ENCODE measurements at places on chromosomes 2 and 18.

DNA sequence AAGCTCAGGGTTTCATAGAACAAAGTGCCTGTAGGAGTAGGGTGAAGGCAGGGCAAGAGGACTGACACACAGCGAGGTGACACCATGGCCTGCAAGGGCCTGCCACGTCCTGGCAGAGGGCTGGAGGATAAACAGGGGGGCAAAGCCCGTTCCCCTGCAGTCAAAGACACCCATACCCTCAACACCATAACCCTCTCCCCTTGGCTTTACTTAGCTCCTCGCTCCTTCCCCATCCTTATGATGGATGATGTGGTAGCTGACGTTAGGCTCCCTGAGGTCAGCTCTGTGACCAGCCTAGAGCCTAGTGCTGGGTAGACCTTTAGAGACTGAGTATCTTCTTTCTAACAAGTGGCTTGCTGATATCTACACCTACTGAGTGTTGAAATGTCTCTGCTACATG lies 683.3 kb upstream of the HS6ST1 start:
- DNase-seq: no peak

GRCh38 chr18:58947136-58947732 lies 82.6 kb downstream of the ZNF532 start:
- DNase-seq: peak; percentile 40

GRCh38 chr2:55802067-55802466 lies 108.4 kb upstream of the PNPT1 start:
- no peak for DNase-seq

- no peak for DNase-seq
These were observed 213.3 kb downstream of the SETBP1 start for GRCh38 chr18:44893966-44894365.

- DNase-seq: no peak
These were observed 42.1 kb downstream of the TRAPPC12 start for GRCh38 chr2:3421580-3421979.

DNA sequence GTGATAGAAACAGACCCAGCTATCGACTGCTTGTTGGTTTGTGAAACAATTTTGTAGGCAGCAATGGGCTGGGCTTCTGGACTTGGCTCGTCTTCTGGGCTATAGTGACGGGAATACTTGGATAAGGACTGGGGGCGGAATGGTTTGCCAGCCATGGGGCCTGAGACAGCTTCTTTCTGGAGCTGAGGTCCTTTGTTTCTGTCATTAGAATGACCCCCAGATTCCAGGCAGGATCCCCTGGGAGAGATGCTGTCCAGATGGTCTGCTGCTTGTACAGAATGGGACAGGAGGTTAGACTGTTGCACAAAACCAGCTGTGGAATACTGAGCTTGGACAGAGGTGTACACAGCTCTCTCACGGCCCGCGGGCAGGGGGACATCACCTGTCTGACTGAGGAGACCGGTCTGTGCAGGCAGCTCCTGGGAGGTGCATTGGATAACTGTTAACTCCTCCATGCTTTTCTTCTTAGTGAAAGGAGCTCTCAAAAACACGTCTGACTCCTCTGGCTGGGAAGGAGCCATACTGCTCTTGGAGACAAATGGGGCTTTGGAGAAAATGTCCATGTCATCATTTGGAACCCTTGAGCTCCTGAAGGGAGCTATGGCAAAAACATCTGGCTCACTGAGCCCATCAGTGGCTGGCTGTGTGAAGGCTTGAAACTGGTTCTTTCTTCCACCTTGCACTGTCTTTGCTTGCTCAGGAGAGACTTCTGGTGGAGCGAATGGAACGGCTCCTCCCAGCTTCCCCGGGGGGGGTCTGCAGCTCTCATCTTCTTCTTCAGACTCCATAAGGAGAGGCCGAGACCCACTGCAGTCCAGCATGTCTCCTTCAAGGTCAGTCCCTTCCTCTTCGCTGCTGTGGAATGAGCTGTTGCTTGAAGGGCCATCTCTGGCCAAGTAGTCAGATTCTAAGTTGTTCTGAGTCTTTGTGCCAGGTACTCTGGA lies 28.6 kb upstream of the NFU1 start:
- no peak for DNase-seq

Data from NAMALWA (cell line).